ENCODE measurements at places on chromosomes 7 and 10. TPM values are rescaled to one million over a fixed set of nuclear protein-coding genes. Genes with fewer than 3 reads are reported as not detected.

DNA sequence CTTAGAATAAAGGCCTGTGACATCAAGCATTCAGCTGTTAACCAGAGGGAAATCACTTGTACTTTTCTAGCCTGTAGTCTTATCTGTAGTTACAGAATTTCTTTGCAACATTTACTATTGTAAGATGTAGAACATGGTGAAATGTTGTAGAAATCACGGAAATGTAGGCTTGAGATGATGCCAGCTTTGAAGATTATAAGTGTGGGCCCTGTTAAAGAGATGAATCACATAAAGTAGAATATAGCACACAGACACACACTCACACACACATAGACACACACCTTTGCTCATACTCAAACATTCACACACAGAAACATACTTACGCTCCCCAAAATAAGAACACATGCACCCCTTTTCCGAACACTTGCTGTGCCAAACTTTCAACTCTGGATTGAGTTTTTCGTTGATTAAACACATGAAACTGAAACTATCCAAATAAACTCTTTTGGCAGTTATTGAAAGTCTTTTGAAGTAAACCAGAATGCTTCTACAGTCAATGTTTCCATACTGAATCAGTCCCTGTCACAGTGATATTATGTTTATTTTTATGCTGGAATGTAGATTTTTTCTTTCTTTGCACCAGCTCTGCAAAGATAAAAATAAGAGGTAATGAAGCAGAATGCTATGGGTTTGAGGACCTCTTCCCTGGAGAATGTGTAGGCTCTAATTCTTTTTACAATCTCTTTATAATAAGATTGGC lies 230.3 kb upstream of the MEOX2 start:
- DNase-seq: no peak
- H3K27ac ChIP-seq: no peak overlapping the region
- H3K4me1 ChIP-seq: no peaks in the 10 kb centered on the region
- no peaks in the 10 kb centered on the region for H3K36me3 ChIP-seq

The TWIST1 gene
- not detected for total RNA-seq

The ASIC3 gene
- 6.8 TPM for total RNA-seq

DNA sequence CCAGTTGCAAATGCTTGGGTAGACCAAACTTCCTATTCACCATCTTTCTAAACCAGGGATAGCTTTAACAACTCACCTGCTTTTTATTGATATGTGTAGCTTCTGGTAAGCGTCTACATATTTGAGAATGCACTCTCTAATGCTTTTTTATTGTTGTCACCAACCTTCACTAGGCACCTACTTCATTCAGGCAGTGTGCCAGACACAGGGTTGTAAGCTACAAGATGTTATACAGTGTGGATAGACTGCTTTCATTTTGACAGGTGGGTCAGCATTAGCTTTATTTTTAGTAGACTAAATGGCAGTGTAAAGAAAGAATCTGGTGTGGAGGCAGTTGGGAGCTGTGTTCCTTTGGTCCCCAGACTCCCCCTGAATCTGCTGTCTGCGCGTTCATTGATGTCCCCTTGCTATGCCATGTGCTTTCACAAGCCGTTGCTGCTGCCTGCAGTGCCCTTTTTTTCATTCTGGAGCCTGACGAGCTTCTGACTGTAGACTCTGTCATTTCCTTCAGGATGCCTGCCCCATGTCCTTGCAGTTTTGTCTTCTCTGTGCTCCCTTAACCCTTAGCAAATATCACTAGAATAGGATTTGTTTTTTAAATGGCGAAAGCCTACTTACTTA lies 32.1 kb downstream of the NRF1 start:
- H3K27me3 ChIP-seq: no peaks in the 10 kb centered on the region
- H3K4me1 ChIP-seq: peaks cover 19% of the 10 kb centered on the region
- no peak overlapping the region for H3K27ac ChIP-seq
- H3K4me3 ChIP-seq: no peak overlapping the region
- H3K36me3 ChIP-seq: peaks cover 6% of the 10 kb centered on the region
- no peak for DNase-seq

DNA sequence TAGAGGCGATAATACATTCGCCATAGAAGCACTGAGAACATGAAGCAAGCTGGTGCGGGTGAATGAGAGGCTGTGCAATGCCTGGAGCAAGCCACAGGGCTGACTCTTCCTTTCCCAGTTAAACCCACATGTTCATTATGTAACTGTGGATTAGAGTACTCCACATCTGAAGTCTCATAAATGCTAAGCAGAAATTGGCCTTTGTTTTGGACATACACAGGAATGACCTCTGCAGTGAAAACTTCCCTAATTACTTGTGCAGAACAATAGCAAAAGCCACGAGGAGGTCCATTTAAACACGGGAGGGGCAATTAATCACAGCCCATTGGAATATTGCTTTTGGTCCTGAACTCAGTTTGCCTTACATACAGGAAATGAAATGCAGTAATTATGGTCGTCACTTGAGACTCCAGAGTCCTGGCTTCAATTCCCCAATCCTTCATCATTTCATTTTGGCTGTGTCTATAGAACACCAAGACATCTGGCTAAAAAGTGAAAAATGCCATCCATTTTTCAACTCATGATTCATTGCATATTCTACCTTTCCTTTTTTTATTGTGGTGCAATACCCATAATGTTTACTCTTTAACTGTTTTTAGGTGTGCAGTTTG lies 78.7 kb upstream of the CXCL12 start:
- H3K4me1 ChIP-seq: no peaks in the 10 kb centered on the region
- DNase-seq: no peak
- H3K27me3 ChIP-seq: peaks cover 24% of the 10 kb centered on the region
- H3K36me3 ChIP-seq: no peaks in the 10 kb centered on the region

The IRF5 gene
- total RNA-seq: 1.9 TPM

The PRLHR gene
- total RNA-seq: not detected

GRCh38 chr7:23357190-23358093 lies 58.3 kb downstream of the MALSU1 start:
- H3K36me3 ChIP-seq: no peaks in the 10 kb centered on the region
- H3K4me3 ChIP-seq: no peak overlapping the region
- peaks cover 3% of the 10 kb centered on the region for H3K27me3 ChIP-seq
- H3K27ac ChIP-seq: no peak overlapping the region
- H3K4me1 ChIP-seq: peaks cover 15% of the 10 kb centered on the region

The PNPLA8 gene
- total RNA-seq: 18.9 TPM

GRCh38 chr7:106347229-106347833 lies 62.5 kb upstream of the NAMPT start:
- H3K27ac ChIP-seq: peak overlapping the region; percentile 97
- peaks cover 8% of the 10 kb centered on the region for H3K27me3 ChIP-seq
- H3K4me1 ChIP-seq: peaks cover 55% of the 10 kb centered on the region
- no peak overlapping the region for H3K4me3 ChIP-seq
- DNase-seq: no peak
- H3K36me3 ChIP-seq: peaks cover 35% of the 10 kb centered on the region

DNA sequence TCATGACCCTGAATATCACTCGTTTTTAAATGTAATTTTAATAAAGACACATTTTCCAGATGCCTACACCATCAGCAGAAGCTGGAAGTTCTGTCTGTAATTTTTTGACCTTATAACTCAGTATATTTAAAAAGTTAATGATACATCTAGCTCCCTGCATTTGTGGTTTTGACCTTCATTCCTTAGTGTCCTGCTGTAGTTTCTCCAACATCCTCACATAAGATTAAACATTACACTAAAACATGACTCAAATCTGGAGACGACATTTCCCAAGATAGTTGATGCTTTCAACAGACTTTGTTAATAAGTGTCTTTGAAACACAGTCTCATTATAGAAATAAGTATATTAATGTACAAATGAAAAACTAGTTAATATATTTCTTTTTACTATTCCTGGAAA lies 363.1 kb downstream of the POM121L12 start:
- H3K36me3 ChIP-seq: no peaks in the 10 kb centered on the region
- H3K4me3 ChIP-seq: no peak overlapping the region
- H3K4me1 ChIP-seq: no peaks in the 10 kb centered on the region
- no peaks in the 10 kb centered on the region for H3K27me3 ChIP-seq

The GIMAP7 gene
- total RNA-seq: 41.6 TPM

GRCh38 chr10:117441812-117442443 lies 66.7 kb upstream of the PDZD8 start:
- H3K4me1 ChIP-seq: no peaks in the 10 kb centered on the region
- no peak for DNase-seq
- H3K27ac ChIP-seq: no peak overlapping the region
- H3K27me3 ChIP-seq: peaks cover 19% of the 10 kb centered on the region
- H3K36me3 ChIP-seq: peaks cover 1% of the 10 kb centered on the region
- H3K4me3 ChIP-seq: no peak overlapping the region

The TMEM273 gene
- total RNA-seq: 0.48 TPM

GRCh38 chr10:76632767-76633051 lies 1004.9 kb downstream of the KCNMA1 start:
- no peaks in the 10 kb centered on the region for H3K4me1 ChIP-seq
- H3K36me3 ChIP-seq: no peaks in the 10 kb centered on the region
- no peak overlapping the region for H3K27ac ChIP-seq
- no peak overlapping the region for H3K4me3 ChIP-seq
- H3K27me3 ChIP-seq: no peaks in the 10 kb centered on the region

The CTAGE8 gene
- total RNA-seq: 1.5 TPM

GRCh38 chr7:142461437-142461836 lies 203.6 kb upstream of the PRSS58 start:
- H3K4me1 ChIP-seq: peaks cover 61% of the 10 kb centered on the region
- no peak overlapping the region for H3K4me3 ChIP-seq
- no peaks in the 10 kb centered on the region for H3K36me3 ChIP-seq
- H3K27me3 ChIP-seq: no peaks in the 10 kb centered on the region

- H3K4me3 ChIP-seq: no peak overlapping the region
- no peak overlapping the region for H3K27ac ChIP-seq
- peaks cover 11% of the 10 kb centered on the region for H3K36me3 ChIP-seq
- DNase-seq: no peak
- H3K4me1 ChIP-seq: peaks cover 12% of the 10 kb centered on the region
These were observed 33.0 kb downstream of the TMEM106B start for GRCh38 chr7:12244129-12244528.

The KLF14 gene
- not detected for total RNA-seq
